Smooth muscle cell of the umbilical artery (primary cell): ENCODE measurements at places on chromosomes 7 and 10. TPM values are rescaled to one million over a fixed set of nuclear protein-coding genes. Genes with fewer than 3 reads are reported as not detected.

The NANOS1 gene
- 0.23 and 0.30 TPM in 2 replicates for total RNA-seq

The FXYD4 gene
- total RNA-seq, result not detected in 2 replicates

The FGL2 gene
- total RNA-seq, result 0.09 and 0.30 TPM in 2 replicates

The TMEM196 gene
- total RNA-seq, result not detected in 2 replicates

The CABCOCO1 gene
- 0.18 TPM in 1 of 2 replicates, not detected in the other for total RNA-seq

The GIMAP6 gene
- 0.05 and 0.30 TPM in 2 replicates for total RNA-seq

The ASAH2 gene
- 0.59 and 2.3 TPM in 2 replicates for total RNA-seq

The NME8 gene
- not detected in 2 replicates for total RNA-seq

The CCDC136 gene
- 10.7 and 11.4 TPM in 2 replicates for total RNA-seq

The SFTPD gene
- total RNA-seq, result not detected in 2 replicates

The SCIN gene
- total RNA-seq, result 6.2 and 11.3 TPM in 2 replicates

The GRM3 gene
- total RNA-seq, result not detected in 2 replicates

The HOXA4 gene
- total RNA-seq, result 0.60 and 0.89 TPM in 2 replicates

The PDE6C gene
- not detected in 2 replicates for total RNA-seq

The ZPBP gene
- not detected in 2 replicates for total RNA-seq
